Tibial artery (tissue), 4 donors: ENCODE measurements at places on chromosomes 3 and 15.

DNA sequence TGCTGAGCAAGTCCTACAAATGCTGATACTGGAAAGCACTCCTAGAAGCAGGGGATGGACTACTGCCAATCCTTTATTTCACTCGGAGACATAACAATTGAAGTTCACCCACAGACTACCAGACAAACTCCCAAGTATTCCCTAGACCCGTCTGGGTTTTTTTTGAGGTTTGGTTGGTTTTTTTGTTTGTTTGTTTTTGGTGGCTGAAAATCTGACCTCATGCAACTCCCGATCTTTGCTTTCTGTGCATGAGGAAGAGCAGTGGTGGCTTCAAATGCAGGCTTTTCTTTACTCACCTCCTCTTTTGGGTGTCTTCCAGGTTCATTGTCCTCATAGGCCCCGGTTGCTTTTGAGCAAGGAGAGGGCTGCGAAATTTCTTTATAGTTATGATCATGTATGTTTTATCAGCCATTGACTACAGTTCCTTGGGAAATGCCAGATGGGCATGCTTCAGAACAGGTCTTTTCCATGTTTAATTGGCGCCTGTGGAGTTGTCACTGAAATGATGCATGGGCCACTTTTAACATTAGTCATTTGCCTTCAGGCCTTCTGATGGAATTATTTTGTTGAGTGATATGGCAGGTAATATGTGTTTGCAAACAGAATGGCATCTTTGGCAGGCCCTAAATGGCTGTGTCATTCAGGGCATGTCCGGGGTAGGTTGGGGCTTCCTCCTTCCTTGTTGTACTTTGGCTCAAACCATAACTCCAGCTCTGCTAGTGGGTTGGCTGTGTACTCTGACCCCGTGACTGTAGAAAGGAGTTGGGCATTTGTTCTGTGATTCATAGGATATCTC lies 81.3 kb upstream of the ZBED2 start:
- no peak for DNase-seq

- DNase-seq = no peak
Measured at GRCh38 chr3:127159543-127159942, 33.4 kb upstream of the PRR23E start.

GRCh38 chr3:36172699-36173098 lies 207.6 kb upstream of the STAC start:
- DNase-seq = no peak

GRCh38 chr15:39738998-39739397 lies 43.6 kb downstream of the FSIP1 start:
- DNase-seq = no peak

- peak; percentile 82 for DNase-seq
Measured at GRCh38 chr3:126293370-126294082, 63.7 kb downstream of the KLF15 start.

DNA sequence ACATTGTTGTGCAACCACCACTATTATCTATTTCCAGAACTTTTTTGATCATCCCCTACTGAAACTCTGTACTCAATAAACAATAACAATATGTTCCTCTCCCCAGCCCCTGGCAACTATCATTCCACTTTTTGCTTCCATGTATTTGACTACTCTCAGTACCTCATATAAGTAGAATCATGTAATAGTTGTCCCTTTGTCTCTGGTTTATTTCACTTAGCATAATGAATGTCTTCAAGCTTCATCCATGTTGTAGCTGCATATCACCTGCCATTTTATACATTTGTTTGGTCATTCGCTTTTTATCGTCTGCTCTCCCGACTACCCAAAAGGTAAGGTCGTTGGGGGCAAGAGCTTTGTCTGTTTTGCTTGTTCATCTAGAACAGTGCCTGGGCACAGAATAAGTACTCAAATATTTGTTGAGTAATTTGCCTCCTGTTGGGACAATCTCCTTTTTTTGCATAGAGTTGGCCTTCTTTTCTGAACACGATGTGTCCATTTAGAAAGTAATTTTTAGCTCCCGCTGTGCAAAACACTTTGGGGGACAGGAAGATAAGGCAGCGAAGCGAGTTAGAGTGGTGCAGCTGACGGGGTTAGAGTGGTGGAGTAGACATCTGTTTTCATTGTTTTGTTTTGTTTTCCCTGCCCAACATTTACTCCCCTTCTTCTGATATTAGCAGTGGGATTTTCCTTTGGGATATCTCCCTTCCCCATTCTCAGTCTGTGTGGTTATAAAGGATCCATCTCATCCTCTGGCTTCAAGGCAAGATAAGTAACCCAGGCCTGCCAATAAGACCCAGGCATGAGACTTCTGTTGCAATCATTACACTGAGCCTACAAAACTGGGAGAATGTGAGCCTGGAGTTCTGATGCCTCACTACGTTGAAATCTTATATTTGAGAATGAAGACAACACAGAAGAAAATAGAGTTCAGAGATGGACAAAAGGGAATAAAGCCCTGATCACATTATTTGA lies 83.4 kb upstream of the RNU6-1 start:
- DNase-seq = peak; percentile 65

- no peak for DNase-seq
Measured at GRCh38 chr3:71684757-71685386, 40.3 kb downstream of the EIF4E3 start.

- no peak for DNase-seq
Measured at GRCh38 chr15:59801649-59802048, 112.5 kb upstream of the BNIP2 start.

- no peak for DNase-seq
Measured at GRCh38 chr3:189652042-189652441, 20.9 kb downstream of the TP63 start.

DNA sequence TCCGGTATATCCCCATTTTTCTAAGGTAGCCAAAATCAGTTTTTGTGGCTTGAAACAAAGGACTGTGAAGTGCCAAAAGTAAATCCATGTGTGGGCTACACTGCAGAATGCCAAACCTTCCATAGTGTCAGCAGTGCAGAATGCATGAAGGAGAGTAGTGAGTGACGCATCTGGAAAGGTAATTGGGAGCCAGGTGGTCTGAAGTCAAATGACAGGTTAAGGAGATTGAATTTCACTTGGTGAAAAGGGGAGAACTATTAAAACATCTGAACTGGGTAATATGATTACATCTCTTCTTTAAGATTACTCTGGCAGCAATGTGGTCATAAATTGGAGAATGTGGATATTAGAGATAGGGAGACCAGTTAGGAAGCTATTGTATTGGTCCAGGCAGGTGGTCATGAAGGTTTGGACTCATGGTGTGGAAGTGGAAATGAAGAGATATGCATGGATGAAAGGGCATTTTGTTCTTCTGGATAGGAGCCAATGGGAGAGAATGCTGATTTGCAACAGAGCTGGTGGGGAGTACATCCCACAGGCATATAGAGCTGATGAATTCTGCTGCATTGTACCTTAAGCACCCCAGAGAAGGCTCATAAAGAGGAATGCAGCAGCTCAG lies 118.2 kb downstream of the ECT2 start:
- no peak for DNase-seq

GRCh38 chr3:165725296-165725695 lies 111.9 kb downstream of the BCHE start:
- no peak for DNase-seq

DNA sequence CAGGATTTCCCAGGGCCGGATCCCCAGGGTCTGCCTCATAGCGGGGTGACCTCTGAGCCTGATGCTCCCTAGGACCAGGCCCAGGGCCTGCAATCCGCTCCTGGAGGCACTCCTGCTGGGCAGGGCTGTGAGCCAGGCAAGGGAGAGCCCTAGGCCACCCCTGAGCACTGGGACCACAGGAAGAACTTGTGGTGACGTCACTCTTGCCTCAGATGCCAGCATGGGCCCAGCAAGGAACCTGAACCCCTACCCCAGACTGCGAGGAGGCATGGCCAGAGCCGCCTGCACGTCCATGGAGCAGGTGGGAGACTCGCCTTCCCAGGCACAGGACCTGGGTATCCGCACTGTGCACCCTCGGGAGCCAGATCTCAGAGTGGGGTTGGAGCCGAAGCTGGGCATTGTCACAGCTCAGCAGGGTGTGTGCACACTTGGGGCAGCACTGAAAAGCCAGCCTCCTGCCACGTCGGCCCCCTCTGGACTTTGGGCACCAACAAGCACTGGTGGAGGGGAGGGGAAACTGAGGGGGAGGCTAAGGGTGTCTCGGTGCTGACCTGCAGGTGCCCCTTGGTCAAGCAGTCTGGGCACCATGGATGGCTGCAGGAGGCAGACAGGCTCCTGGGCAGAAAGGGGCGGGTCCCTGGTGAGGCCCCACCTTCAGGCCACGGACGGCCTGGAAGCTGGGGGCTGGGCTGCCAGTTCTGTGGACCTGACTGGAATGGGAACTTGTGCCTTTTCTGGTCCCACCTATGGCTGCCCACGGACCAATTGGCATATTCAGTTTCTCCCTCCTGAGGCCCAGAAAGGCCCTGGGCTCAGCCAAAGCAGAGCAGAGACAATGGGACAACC lies 49.3 kb downstream of the SLC6A20 start:
- DNase-seq = no peak

- peak; percentile 86 for DNase-seq
Measured at GRCh38 chr3:125042725-125043406, 12.9 kb downstream of the HEG1 start.

DNA sequence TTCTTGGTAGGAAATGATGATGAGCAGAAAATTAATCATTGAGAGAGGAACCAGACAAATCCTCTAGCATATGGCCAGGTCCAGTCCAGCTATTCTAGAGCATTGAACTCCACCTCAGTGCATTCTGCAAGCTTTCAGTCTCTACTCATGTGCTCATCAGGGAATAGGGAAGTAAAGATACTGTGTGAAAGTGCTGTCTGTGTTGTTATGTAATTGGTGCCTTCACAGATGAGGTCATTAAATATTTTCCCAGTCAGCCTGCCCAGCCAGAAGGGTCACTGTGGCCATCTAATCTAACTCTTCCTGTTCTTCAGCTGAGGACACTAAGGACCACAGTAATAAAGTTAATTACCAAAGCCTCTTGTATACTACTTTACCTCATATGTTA lies 28.2 kb downstream of the C3orf62 start:
- no peak for DNase-seq

- no peak for DNase-seq
Measured at GRCh38 chr15:83449937-83450506, 2.9 kb downstream of the SH3GL3 start.

- no peak for DNase-seq
Measured at GRCh38 chr3:182567700-182568099, 225.6 kb upstream of the ATP11B start.

- no peak for DNase-seq
Measured at GRCh38 chr3:27900316-27900715, 178.2 kb upstream of the EOMES start.

GRCh38 chr3:43238801-43239200 lies 47.5 kb upstream of the SNRK start:
- DNase-seq = no peak

DNA sequence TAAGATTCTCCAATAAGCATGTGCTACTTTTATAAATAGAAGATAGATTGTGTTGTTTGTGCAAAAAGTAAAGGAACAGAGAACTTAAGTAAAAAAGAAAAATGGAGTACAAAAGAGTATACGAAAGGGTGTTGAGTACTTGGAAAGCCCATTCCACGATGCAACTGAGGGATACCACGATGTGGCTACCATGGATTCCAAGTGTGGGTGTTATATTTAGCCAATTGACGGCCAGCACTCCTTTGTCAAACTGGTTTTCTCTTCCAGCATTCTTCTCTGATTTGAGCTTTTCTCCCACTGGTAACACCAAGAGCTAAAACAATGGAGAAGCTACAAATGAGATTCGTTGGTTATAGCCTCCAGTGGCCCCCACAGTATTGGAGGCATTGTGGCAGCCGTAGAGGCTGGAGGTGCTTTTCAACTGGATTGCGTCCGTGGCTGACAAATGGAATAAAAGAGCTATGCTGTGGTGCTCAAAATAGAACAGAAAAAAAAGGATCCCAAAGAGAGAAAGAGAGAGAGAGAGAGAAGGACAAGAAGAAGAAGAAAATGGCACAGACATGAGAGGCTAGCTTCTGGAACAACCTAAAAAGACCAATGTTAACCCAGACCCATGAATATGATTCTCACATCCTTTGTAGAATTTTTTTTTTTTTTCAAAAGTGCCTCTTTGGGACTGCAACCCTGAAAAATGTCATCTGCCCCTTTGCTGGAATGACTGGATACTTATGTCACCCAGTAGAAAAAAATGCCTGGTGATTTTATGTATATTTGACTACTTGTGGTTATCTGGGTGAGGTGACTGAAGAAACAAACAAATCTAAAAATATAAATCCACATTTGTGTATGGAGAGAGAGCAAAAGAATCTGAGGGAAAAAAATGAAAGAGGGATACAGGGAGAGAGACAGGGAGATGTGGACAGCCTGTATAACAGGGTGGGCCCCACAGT lies 345.1 kb downstream of the RORA start:
- no peak for DNase-seq
